ENCODE measurements at places on chromosomes 12 and 14.

DNA sequence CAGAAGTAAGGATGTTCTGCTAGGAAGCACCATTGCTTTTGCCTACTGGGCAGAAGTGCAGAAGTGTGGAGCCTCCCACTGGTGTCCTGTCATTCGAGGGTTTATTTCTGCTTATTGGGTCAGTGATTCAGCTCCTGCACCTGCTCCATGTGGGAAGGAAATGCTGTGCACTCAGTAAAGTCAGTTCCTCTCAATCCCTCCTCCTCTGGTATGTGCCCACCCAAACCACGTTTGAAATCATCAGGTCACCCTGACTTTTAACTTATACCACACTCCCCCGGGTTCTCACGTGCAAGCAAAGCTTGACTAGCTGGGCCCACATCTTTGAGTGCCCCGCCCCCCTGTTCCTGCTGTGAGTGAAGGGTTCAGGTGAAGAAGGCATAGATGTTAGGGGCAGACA, 223.7 kb downstream of the CHST11 start:
- no peak for DNase-seq

DNA sequence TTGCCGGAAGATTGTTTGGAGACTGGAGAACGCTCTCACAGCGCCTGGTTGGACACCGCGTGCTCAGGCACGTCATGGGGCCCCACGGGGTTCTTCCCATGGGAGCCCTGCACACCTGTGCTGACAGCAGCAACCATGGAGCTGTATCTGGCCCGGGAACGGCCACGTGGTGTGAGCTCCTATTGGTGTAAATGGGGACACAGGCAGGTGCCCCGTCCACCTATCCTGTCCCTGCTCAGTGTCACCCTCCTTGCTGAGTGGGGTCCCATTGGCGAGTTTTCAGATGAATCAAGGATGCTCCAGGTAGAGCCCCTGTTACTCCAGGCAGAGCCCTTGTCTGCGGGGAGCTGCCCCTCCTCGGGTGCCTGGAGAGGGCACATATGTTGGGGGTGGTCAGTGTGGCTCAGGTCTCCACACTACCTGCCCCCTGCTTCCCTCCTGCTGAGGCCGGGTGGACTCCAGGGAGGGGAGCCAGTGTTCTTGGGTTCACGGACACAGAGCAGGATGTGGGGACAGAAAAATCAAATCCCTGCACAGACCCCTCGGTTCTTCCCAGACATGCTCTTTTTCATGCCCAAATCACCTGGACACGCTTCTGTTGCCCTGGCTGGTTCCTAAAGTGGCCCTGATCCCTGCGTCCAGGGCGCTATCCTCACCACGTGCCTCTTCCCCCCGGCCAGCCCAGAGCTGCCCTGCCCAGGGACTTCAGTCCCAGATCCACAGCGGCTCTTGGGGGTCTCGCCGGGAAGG, 250.1 kb downstream of the ADGRD1 start:
- DNase-seq, result no peak

DNA sequence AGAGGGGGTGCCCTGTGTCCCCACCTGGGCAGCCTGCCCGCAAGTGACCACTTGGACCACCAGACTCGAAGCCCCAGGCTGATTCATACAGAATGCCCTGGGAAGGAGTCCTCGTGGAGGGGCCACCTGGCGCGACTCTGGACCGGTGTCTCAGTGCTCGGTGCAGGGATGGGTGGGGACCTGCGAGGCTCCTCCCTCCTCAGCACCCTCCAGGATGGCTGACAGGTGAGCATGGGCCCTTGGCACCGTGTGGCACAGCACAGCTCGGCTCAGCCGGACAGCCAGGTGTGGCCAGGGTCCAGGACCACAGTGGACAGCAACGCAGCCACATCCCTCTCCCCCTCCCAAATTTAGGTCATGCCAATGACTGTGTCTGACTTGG, 44.5 kb downstream of the CCNK start:
- DNase-seq, result no peak

DNA sequence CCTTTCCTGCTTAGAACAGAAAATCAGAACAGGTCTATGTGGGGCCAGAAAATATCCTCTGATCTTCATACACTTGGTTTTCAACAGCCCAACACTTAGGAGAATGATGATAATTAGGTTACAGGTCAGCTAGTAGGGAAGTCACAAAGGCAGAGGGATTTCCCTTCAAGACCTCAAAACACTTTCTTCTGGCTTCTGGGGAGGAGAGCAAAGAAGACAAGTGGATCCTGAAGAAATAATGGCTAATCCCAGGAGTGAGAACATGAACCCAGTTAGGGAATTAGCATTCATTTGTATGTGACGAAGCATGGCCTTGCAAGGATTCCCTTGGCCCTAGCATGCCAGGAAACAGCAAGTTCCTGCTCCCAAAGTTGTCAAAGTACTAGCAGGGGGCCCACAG, 223.3 kb downstream of the BCAT1 start:
- no peak for DNase-seq

DNA sequence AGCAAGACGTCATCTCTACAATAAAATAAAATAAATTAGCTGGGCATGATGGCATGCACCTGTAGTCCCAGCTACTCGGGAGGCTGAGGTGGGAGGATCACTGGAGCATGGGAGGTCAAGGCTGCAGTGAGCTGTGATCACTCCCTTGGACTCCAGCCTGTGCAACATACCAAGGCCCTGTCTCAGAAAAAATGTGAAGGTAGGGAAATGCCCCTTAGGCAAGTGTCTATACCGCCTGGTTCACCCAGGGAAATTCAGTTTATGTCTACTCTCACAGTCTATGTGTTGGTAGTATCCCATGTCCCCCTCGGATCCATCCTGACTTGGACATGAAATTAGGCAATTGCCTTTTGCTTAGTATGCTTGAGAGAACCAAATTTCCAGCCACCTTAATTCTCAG, 88.4 kb upstream of the TMEM132C start:
- no peak for DNase-seq

DNA sequence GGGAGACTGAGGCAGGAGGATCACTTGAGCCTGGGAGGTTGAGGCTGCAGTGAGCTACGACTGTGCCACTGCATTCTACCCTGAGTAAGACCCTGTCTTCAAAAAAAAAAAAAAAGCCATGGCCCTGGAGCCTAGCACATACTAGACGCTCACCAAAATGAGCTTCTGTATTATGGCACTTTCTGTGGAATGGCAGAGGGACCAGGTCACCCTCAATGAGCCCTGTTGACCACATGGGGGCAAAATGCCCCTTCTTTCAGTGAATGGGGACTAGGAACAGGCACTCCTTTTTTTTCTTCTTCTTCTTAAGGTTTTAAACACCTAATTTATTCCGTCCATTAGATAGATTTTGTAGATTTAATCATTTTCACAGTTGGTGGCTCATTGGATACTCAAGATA, 50.5 kb downstream of the FAM222A start:
- no peak for DNase-seq
